ENCODE measurements at places on chromosomes 12 and 14.

- DNase-seq, result no peak
Measured at GRCh38 chr12:53505555-53506449, 1.5 kb downstream of the NPFF start.

- no peak for DNase-seq
Measured at GRCh38 chr14:27390155-27390554, 792.3 kb upstream of the NOVA1 start.

- no peak for DNase-seq
Measured at GRCh38 chr12:104538891-104539462, 82.2 kb downstream of the CHST11 start.

GRCh38 chr14:47194055-47194454, 481.4 kb downstream of the MDGA2 start:
- DNase-seq, result no peak

GRCh38 chr14:93008381-93008780, 85.4 kb downstream of the CHGA start:
- no peak for DNase-seq

DNA sequence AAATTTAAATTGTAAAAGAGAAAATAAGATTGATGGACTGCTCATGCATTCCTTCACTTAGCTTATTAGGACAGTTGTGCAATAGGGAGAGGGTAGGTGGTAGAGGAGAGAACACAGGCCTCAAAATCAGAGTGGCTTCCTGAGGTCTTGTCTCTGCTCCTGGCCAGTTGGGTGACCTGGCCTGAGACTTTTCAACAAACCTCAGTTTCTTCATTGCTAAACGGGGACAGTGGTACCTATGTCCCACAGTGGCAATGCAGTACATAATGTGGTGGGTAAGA, 2.6 kb downstream of the MAP3K12 start:
- no peak for DNase-seq

DNA sequence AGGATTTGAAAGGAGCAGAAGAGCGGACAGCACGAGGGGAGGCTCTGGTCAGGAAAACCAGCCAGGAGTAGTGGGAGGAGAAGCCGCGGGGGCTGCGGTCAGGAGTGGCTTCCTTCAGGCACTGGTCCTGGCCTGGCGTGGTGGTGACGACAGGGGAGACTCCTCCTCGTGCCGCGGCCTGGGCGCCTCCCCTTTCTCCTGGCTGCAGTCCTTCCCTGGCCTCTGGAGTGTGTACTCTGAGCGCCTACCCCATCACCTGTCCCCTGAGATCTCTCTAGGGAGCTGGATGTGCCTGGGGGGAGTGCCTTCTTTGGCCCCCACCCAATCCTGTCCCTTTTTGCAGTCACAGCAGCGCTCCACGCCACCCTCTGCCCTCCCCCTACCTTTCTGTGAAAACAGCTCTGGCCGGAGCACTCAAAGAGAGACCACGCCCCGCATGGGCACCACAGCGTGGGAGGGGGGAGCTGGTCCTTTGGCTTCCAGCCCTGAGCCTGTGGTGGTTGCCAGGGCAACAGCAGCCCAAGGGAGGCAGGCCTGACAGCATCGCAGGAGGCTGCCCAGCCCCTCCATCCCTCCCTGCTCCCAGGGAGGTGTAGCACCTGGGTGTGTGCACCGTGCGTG, 125.9 kb downstream of the CALM1 start:
- DNase-seq, result no peak

DNA sequence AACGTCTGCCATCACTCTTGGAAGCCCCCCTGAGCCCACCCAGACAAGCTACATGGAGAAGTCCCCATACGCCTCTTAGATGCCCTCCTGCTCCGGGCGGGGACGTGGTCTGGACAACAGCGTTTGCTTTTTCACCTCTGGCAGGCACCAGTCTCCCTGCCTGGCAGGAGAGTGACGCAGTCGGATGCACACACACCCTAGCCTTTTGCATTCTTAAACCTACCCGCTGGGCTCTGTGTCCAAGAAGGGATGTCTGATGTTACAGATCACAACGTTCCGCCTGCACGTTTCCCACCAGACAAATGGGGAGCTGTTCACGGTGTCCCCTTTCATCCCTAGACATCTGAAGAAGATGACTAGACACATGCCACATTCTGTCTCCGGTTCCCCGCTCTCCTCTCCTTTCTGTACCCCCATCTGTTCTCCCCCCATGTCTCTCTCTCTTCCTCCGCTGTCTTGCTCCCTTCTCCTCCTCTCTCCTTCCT, 100.2 kb downstream of the RIMBP2 start:
- no peak for DNase-seq

- no peak for DNase-seq
Measured at GRCh38 chr12:132437943-132438700, 51.8 kb upstream of the FBRSL1 start.

GRCh38 chr12:24617471-24617870, 331.4 kb downstream of the BCAT1 start:
- no peak for DNase-seq

DNA sequence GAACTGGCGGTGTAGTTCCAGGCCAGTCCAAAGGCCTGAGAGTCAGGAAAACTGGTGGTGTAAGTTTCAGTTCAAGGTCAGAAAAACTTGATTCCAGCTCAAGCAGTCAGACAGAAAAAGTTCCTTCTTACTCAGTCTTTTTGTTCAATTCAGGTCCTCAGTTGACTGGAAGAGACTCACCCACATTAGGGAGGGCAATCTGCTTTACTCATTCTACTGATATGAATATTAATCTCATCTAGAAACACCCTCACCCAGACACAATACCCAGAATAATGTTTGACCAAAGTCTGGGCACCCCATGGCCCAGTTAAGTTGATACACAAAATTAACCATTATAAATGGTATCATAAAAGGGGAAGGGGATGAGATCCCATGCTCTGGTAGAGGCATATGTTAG, 50.1 kb upstream of the LTA4H start:
- DNase-seq, result no peak

DNA sequence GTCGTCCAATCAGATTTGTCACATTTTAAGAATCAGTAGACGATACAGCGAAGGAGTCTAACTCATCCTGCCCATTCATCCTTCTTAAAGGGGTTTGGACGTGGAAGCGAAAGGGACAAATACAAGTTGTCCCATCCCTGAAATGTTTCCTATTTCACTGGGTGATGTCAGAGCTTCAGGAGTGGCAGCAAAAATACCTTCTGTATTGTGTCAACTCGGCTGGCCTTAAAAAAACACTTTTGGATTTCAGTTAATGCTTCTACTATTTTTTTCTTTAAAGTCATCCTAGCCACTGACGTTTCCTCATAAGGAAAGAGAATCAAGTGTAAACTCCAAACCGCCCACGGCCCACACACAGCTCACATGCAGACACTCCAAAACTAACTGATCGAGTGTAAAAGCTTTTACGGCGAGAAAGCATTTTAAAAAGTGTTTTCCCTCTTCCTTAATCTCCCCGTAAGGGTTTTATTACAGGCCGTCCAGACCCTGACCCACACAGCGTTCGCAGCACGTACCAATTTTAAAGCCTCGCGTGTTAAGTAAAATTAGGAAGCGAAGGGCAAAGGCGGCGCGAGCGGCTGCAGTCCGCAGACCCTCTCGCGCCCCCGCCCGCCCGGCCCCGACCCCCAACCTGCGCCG, 593 bp downstream of the CFL2 start:
- no peak for DNase-seq

- no peak for DNase-seq
Measured at GRCh38 chr14:77579780-77580179, 36.7 kb downstream of the SPTLC2 start.

Measured in stimulated activated CD8-positive, alpha-beta memory T cell treated with anti-CD3 and anti-CD28 coated beads, Interleukin-2, amount 100 ng/mL, for 1 hour (primary cell).